CD14-positive monocyte (primary cell): ENCODE measurements at places on chromosomes 4 and X.

- DNase-seq: no peak
These were observed 160.2 kb upstream of the IGFBP7 start for GRCh38 chr4:57270346-57270745.

- DNase-seq: no peak
These were observed 743 bp downstream of the NKAP start for GRCh38 chrX:119942831-119943184.

DNA sequence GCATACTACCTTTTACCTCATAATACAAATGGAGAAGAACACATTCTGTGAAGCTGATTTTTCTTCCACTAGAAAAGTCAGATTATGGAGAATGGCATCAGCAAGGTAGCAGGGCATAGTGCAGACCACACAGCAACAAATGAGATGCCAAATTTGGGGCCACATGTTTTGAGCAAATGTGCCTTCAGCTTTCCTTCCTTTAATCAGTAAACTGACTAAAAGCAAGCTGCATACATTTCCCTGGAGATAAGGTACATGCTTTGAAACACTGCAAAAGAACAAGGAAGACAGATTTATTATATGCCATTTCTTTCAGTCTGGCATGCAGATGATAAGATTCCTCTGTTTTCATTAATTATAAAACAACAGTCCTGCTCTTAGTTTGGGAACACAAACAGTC, 67.1 kb upstream of the GUCY1A1 start:
- no peak for DNase-seq

DNA sequence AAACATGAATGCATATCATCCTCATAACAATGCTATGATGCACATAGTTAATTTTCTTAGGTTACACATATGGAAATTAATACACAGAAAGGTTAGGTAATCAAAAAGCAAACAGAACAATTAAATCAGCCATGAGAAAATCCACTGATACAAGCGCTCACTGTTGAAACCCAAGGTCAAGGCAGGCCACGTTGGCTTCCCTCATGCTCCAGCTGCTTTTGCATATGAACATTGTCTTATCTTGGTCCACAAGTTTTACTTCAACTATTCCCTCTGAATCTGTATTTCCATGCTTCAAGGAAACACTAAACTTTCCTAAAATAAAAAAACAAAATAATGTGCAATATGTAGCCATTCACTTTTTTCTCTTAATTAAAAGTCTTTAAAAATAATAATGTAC, 34.5 kb upstream of the PLA2G12A start:
- no peak for DNase-seq

DNA sequence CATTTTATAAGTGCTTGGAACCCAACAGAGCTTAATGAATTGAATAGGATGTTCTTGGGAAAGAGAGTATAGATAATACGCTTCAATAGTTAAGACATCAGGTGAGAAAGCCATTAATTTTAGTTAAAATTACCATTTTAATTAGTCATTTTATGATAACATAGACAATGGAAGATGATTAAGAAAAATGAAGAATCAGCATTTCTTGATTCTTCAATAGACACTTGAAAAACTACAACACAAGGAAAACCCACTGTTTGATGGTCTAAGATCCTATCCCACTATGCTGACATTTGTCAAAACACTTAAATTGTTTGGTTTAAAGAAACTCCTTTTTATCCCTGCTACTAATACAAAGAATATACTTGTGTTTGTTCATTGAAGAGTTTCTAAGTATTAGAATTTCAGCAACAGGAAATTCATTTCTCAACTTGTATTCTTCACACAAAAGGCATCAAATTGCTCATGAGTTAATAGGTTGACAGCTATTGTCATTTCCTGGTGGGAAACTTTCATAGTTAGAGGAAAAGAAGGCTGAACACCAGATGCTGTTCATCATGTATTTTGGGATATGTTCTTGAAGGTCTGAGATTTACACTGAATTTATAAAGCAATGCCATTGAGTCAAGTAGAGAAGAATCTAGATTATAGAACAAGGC, 9.6 kb upstream of the CXCL2 start:
- no peak for DNase-seq

- no peak for DNase-seq
These were observed 53.7 kb downstream of the PDS5A start for GRCh38 chr4:39924014-39924413.

DNA sequence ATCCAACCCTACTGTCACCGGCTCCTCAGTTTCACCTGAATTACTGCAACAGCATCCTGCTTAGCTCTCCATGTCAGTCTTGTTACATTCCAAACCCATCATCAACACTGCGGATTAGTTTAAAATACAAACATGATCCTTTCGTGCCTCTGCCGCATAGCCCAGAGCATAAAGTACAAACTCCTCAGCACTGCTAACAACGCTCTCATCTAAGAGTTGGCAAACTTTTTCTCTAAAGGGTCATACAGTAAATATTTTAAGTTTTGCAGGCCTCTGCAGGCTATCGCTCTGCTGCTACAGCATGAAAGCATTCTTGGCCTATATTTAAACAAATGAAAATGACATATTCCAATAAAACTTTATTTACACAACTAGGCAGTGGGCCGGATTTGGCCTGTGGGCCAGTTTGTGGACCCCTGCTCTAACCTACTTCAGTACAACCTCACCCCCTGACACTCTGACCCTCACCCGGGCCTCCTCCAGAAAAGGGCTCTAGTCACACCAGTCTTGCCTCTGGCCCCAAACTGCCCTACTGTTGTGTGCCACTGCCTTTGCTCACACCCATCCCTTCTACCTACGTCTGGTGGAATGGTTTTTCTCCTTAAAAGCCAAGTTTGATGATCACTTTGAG, 7.2 kb downstream of the STX18 start:
- DNase-seq: no peak

DNA sequence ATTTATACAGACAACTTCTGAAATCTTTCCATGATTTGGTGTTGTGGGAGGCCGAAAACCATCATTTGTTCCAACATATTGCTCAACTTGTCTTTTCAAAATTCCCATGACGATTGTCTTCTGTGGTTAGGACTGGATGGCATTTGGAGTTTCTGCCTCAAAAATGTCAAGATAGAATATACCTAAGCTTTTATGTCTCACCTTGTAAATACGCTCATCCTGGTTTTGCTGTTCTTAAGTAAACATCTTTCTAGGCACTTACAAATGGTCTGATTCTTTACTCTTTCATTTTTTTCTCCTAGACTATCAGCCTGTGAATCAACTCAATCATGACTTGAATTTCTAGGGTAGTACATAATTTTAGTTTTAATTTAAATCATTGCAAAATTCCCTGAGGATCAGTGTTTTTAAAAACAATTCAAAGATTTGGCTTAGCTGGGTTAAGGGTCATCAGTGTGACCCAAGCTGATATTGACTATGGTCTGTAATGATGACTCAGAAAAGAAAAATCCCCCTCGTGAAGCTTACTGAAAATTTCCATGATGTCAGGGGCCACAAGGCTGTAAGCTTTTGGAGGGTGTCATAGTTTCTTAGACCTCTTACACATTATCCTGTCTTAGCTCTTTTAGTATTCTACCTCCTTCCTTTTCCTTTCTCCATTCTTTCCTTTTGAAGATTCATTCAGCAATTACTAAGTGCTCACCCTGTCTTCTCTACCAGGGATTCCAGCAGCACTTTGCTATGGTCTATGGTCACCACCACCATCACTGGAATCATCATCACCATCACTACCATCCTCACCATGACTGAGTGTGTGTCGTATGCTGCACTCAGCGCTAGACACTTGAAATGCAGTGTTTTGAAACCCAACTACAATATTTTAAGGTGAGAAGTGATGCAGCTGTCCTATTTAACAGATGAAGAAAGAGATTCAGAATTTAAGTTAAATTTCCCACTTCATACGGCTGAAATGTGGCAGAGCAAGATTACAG, 124.4 kb downstream of the CPE start:
- no peak for DNase-seq

GRCh38 chr4:185925910-185926360, 113.9 kb upstream of the SORBS2 start:
- DNase-seq: no peak

- DNase-seq: no peak
These were observed 43.6 kb upstream of the KIT start for GRCh38 chr4:54614149-54614548.

- no peak for DNase-seq
These were observed 84.3 kb downstream of the MTMR1 start for GRCh38 chrX:150777328-150777992.

- DNase-seq: peak; percentile 5
These were observed 122.2 kb downstream of the SHROOM4 start for GRCh38 chrX:50691820-50692219.

DNA sequence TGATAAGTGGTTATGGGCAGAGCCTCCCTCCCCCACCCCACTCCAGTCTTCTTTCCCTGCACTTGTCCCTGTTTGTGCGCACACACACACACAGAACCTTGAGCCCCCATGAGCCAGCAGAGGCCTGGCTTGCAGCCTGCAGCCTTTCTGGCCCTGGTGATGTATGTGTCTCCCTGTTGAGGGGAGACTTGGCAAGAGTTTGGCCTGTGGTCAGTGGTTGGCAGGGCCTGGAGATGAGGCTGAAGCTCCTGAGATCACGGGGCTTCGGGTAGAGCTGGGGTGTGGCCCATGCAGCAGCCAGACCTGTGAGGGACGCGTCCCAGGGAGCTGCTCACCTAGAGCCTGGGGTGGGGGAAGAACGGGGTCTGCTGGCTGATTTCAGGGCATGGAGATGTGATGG, 2.3 kb downstream of the GPR173 start:
- DNase-seq: no peak

GRCh38 chr4:84494531-84494930, 4.6 kb downstream of the NKX6-1 start:
- no peak for DNase-seq

DNA sequence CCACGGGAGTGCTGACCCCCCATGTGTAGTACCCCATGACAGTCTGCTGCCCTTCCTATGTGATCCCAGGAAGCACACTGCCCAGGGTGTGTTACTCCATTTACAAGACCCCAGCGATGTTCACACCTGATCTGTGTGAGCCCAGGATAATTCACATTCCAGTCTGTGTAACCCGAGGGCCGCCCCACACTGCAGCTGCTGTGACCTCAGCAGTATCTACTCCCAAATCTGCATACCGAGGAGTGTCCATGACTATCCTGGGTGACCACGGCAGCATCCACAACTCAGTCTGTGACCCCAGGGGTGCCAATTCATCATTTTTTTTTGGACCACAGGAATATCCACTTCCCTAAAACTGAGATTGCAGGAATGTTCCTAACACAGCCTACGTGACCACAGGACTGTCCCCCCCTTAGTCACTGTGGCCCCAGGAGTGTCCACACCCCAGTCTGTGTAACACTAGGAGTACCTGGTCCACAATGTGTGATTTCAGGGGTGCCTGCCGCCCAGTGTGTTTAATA, 7.8 kb upstream of the GLOD5 start:
- no peak for DNase-seq

- no peak for DNase-seq
These were observed 216.3 kb upstream of the SFRP2 start for GRCh38 chr4:154005171-154005520.
